Cortex of kidney (tissue), 1 donor: ENCODE measurements at places on chromosomes 2 and 18.
A peak's percentile ranks its signal among the peaks of the same experiment; 100 is the strongest.

DNA sequence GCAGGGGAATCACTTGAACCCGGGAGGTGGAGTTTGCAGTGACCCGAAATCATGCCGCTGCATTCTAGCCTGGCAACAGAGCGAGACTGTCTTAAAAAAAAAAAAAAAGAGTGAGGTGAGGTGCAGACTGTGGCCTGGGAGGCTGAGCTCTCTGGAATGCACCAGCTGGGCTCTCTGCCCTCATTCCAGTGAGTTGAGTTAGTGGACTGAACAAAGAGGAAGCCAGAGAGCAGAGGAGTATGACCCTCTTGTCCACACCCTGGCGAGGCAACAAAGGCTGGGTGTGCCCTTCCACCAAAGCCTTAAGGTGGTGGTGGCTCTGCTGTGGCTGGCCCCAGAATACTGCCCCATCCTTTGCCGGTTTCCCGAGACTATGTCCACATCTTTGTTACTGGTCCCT lies 71.3 kb upstream of the ACKR3 start:
- no peak for DNase-seq

- DNase-seq, result no peak
These were observed 19.0 kb downstream of the PLEKHM3 start for GRCh38 chr2:208006337-208006736.

DNA sequence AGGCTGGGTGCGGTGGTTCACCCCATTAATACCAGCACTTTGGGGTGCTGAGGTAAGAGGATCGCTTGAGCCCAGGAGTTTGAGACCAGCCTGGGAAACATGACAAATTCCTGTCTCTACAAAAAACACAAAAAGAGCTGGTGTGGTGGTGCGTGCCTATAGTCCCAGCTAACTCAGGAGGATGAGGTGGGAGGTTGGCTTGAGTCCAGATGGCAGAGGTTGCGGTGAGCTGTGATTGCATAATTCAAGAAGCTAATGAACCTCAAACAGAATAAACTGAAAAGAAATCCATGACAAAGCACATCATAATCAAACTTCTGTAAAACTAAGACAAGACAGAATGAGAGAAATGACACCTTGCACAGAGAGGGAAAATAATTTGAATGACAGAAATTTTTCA lies 54.8 kb downstream of the SEMA4F start:
- DNase-seq, result no peak

GRCh38 chr2:109238580-109238979 lies 109.6 kb downstream of the SH3RF3 start:
- no peak for DNase-seq

DNA sequence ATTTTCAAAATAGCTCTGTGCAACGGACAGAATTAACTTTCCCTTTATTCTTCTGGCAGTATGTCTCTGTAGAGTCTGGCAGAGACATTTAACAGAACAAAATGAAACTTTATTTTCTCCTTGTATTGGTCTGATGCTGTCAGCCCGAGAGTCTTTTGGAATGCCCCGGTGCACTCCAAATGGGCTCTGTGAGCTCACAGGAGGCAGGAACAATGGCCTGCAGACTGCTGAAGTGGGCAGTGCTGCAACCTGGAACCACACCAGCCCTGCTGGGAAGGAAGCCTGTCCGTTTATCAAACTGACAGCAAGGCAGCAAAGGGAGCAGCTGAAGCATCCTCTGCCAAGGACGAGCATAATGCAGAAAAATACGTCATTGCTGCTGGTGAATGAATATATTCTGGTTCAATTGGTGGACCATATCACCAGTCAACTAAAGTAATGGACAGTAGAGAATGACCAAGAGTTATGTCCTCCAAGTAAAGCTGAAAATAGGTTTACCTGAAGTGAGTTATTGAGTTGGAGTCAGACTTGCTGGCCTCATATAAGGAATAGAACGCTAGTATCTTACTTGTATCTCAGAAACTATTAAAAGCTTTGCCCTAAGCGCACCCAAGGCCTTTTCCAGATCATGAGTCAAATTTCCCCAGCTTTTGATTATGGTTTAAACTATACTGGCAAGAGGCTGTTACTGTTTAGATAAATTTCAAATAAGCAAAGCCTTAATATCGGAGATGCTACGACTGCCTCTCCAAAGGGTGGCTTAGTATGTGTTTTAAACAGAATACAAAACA lies 207.6 kb upstream of the TANK start:
- DNase-seq, result no peak

- no peak for DNase-seq
These were observed 180.1 kb upstream of the OSR1 start for GRCh38 chr2:19538411-19538963.

- no peak for DNase-seq
These were observed 4.3 kb upstream of the ASIC4 start for GRCh38 chr2:219509780-219510511.

DNA sequence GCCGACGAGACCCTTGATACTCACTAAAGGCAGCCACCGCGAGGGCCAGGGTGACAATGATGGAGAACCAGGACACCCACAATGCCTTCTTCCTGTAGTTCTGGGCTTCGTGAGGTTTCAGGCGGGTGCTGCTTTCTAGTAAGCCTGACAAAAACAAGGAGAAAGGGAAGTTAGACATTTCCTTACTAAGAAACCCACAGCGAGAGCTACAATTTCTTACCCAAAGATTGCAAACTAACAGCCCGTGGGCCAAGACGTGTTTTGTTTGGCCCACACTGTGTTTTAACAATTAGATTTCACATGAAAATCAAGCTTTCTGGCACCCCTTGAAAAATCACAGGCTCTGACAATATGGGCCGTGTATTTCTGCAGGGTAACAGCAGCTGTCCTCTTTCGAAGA lies 5.6 kb downstream of the TMEM163 start:
- DNase-seq, result no peak

DNA sequence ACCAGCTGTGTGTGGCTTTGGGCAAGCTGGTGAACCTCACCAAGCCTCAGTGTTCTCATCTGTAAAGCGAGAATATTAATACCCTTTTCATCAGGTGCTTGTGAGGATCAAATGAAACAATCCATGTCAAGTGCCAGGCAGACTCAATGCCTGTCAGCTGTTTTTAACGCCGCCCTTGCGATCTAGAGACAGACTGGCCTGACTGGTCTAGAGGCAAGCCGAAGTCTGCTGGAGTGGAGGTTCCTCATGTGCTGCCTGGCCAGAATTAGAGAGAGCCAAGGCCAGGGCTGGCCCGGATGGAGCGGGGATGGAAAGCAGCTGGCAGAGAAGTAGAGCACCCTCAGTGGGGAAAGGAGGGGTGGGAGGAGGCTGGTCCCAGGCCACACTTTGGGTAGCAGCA lies 74.5 kb upstream of the B3GNT7 start:
- DNase-seq, result no peak

DNA sequence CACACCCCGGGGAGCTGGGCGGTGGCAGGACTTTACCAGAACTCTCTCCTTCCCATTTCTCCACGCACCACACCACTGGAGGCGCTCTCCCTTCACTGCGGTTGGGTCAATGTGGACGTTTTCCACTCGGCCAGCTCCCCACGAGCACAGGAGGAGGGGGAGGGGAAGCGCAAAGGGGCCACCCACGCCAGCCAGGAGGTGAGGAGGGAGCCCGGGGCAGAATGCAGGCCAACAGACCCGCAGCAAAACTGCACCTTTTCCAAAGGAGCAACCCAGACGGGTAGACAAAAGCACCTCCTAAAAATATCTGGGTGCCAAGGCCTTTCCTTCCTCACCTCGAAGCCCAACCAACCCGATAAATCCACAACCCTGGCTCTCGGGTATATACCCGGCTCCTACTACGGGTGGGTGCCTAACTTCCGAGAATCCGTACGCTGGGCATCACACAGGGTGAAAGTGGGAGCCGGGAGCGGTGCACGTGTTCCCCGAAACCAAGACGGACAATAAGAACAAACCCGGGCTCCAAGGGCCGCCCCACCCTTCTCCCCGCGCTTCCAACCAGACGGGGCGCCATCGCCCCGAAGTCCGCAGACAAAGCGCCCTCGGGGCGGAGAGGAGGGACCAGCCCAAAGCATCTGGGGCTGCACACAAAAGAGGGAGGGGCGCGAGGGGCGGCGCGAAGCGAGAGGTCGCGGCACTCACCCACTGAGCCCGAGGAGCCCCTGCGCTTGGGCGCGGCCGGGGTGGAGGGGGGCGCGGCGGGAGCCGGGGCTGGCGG lies 1.0 kb downstream of the RTN4 start:
- peak; percentile 12 for DNase-seq

DNA sequence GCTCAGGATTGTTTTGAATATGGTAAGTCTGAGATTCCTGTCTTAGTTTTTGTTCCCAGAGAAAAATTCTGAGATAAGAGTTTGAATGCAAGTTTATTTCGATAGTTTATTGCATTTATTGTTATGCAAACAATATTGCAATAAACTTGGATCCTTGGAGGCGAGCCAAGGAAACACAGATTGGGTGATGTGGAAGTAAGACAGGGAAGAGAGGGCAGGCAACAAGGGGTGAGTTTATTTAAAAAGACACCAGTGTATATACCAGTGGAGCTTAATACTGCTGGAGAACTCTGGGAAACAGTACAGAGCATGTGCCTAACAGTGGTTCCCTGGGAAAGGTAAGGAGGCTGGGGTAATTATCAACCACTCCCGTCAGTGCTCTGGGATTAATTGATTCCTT lies 87.5 kb upstream of the NEDD4L start:
- no peak for DNase-seq

GRCh38 chr2:56626927-56627326 lies 443.1 kb downstream of the CCDC85A start:
- no peak for DNase-seq

DNA sequence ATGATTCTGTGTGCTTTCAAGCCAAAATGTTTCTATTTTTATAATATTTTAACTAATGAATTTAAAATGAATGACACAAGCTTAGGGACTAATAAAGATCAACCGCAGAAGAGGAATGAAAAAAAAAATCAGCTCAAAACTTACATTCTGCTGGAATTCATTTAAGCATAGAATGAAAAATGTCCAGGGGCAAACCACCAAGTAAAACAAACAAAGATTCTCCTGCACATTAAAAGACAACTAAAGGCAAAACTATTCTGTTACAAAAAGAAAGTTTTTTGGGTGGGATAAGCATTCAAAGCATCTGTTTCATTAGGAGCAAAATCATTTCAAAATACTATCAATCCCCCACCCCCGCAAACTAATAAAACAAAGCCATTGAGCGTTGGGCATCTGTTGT lies 99.3 kb upstream of the SOX11 start:
- no peak for DNase-seq

DNA sequence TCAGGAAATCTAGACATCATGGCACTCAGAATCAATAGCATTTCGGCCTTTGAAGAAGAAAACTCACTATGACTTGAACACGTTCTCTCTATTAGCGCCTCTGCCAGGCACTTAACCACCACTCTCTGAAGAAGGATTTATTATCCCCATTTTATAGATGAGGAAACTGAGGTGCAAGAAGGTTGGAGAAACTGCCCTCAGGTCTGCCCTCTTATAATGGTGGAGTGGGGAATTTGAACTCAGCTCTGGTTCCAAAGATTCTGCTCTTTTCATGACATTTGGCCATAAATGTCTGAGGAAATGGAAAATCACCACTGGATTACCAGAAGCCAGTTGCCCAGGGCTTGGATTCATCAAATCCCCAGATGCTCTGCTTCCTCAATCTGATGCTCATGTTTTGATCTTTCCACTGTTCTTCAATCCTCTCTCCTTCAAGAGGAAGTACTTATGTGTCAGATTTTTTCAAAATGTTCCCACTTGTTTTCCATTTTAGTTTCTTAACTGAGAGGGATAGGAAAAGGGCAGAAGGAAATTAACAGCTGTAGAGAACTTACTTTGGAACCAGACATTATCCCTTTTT lies 68.1 kb downstream of the ANTXR1 start:
- no peak for DNase-seq

DNA sequence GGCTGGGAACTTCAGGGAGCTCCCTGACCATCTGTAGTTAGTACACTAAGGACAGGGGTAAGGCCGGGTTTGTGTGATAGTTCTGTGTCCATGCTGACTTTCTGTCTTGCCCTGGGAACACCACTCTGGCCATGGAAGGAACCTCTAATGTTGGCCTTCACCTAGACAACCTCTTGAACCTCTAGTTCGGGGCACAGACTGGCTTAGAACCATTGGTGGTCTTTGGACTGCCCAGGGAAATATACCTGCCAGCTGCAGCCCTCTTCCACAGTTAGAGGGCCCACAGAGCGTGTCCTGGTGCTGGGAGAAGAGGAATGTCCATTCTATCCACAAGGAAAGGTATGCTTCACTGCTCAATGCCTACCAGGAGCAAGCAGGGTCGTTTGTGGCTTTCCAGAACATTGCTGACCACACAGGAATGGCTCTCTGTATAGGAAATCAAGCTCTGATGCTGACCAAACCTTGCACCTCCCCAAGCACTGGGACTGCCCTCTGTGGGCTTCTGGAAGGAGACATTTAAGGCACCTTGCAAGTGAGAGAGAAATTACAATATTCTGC lies 318.8 kb upstream of the EPAS1 start:
- DNase-seq, result no peak

DNA sequence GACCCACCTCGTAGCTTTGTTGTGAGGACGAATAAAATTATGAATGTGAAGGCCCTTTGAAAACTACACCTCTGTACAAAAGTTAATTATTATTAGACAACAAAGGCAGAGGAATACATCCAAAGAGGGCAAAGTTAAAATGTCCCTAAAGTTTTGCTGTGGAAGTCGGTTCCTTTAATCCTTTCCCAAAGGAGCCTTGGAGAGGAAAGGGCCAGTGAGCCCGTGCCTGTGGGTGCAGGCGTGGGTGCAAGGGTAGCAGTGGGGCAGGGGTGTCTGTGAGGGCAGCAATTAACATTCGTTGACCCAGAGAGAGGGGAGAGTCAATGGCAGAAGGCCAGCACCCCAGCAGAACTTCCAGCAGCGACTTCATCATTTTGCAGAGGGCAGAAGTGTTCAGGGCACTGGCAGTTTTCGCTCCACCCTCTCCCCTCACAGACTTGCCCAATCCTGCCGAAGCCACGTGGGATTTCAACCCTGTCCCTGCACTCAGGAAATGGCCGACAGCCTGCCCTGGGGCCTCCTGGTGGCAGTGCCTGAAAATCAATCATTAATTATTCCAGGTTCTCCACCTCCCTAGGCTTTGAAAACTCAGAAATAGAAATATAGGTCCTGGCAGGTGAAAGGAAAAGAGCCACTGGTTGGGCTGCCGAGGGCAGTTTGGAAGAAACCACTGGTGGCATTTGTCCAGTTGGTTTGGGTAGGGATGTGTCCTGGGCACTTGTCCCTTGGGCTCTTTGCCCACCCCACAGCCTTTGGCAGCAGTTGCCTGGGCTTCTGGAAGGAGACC lies 4.2 kb upstream of the PAX8 start:
- no peak for DNase-seq

GRCh38 chr2:126852361-126852760 lies 46.3 kb upstream of the TEX51 start:
- DNase-seq, result no peak

DNA sequence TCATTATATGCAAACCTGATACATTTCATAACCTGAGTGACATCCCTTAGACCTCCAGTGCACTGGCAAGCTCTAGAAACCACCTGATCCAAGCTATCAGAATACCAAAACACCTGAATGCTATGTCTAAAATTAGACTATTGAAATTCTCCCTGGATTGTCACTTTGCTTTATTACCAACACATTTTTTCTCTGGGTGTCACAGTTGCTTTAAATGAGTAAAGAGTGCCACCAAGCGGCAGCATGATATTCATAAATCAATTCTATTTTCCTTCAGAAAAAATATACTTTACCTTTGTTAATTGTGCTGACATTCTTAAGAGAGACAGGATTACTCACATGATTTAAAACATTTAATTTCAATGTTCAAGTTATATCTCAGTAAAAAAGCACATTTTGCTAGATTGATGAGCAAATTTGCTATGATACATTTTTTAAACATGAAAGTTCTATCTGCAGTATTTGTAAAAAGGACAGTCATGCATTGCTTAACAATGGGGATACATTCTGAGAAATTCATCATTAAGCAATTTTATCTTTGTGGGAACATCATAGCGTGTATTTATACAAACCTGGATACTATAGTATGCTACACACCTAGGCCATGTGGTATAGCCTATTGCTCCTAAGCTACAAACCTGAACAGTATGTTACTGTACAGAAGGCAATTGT lies 338.4 kb upstream of the SLC39A10 start:
- DNase-seq, result no peak
